HEK293T (cell line): ENCODE measurements at places on chromosomes 3 and 15.

DNA sequence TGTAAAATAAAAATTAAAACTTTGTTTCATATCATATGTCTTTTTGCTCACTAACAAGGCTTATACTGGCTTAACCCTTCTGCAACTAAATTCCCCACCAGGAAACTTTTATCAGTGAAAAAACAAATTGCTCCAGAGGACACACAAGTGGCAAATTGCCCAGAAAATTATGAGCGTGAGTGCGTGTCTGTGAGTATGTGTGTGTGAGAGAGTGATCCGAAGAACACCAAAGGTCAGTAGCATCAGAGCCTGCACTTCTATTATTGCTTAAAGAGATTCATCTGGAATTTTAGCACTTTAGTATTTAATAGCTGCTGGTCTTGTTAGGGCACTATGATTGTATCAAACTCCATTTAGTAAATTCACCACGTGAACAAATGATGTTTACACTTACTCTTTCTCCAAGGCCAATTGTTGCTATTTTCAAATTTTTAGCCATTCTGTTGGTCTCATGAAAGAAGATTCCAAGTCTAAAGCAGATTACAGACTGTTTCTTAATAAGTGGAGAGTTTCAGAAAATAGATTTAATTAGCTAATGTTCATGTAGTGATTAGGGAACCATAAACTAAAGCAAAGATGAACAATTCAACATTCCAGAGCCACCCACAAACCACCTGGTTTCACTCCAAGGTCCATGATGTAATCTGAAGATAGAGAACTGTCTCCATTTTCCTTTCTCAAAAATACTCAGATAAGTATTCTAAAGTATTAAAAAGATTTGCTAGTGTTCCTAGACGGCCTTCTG is 91.1 kb upstream of the IL12A start:
- DNase-seq, result no peak

DNA sequence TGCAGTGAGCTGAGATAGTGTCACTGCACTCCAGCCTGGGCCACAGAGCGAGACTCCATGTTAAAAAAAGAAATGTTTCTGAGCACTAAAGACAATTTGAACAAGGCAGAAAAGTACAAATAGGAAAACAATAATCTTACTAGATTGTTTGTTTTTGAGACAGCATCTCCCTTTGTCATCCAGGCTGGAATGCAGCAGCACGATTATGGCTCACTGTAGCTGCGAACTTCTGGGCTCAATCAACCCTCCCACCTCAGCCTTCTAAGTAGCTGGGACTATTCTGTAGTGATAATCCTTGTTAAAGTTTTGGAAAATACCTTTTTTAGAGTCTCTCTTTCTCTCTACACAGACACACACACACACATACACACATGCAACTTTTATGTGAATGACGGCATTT is 107.1 kb downstream of the LPP start:
- DNase-seq, result no peak

GRCh38 chr3:97269202-97269601 is 454.8 kb downstream of the EPHA6 start:
- DNase-seq, result no peak

- DNase-seq, result no peak
Measured at GRCh38 chr3:63037116-63037515, 161.9 kb upstream of the CADPS start.

DNA sequence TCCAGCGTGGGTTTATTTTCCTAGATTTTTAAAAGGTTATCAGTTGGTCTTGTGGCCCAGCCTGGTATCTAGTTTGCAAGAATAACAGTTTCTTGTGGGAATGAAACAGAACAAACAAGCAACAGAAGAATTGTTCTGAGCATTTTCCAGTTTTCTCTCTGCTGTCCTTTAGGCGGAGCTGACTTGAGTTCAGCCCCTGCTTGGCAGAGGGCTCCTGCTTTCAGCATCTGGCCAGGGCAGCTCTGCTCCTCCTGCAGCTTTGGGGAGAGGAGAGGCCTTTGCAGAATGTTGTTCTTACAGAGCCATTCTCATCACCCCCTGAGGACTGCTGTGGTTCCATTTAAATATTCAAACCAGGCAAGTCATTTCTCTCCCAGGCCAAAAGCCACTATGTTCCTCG is 117.7 kb downstream of the ALDH1A2 start:
- DNase-seq, result no peak

DNA sequence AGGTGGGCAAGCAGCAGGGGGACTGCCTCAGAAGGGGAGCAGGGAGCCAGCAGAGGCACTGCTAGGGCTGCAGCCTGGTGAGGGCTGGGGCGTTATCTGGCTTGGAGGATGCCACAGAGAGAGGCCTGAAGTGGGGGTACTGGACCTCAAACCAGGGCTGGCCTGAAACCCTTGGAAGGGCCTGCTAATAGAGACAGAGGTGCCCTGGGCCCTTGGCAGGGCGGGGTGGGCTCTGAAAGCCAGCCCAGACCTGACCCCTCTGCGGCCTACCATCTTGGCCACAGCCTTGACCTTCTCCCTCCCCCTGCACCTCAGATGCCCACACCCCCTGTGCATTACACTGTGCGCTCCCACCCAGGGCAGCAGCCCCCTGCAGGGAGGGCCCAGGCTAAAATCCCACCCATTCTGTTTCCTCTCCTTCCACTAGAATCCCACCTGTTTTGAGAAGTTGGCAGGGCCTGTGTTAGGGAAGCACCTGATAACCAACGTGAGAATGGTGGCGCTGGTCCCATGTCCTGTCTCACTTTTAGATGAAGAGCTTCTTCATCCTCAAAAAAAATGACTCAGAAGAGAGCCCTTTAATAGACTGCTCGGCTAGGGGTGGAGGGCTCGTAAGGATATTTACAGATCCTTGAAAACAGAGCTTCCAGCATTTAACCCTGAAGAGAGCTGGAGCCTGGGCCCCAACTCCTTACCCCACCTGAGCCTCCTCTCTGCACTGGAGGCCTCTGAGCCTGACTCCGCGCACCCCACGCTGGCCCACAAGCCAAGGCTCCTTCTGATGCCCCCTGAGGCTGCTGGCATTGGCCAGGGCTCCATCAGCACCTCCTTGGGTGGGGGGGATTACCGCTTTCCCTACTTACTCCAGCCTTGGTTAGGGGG is 29.8 kb downstream of the LOXL1 start:
- DNase-seq, result no peak

DNA sequence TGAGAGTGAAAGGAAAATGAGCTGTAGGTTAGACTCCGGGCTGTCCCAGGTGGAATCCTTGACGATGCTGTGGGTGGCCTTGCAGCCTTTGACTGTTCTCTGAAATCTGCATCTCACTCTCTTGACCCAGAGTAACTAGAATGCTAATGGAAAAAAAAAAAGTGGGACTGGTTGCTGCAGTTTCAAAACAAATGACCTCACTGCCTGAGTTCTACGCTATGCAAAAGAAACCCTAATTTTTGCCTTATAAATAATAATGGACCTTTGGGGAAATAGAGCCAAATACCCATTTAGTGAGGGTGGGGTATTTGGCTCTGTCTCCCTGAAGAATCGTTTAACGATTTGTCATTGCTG is 309.7 kb upstream of the C2CD4B start:
- DNase-seq, result no peak
